ENCODE measurements at places on chromosomes 4 and X.

DNA sequence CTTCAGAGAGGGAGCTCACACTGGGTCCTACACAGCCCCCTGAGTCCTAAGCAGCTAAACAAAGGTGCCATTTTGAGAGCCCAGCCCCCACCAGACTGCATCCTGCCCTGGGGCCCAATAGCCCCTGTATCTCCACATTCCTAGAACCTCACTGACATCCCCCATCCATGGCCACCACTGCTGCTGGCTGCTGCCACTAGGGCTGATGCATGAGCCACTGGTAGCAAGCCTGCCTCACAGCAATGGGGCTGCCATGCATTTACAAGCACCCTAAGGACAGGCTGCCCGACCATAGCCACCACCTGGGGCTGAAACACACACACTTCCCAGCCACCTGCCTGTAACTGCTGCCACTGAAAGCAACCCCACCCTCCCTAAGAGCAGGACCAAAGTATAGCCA lies 26.5 kb upstream of the TRO start:
- no peak for DNase-seq

GRCh38 chrX:150582338-150582948 lies 14.0 kb downstream of the MTM1 start:
- no peak for DNase-seq

DNA sequence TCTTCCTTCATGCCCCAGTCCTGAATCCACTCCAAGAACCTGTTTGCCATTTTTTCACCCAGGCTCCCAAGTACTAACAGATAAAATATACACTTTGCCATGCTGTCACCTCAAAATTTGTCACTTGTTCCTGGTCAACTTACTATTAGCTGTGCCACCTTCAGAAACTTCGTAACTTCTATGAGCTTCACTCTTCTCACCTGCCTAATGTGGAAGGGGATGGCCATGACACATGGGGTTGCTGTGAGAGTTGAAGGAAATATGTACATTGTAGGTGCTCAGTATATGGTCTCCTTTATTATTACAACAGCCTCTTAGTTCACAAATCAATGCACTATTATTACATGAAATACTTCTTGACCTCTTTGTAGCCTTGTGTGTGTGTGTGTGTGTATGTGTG lies 10.4 kb downstream of the TMSB4X start:
- no peak for DNase-seq

DNA sequence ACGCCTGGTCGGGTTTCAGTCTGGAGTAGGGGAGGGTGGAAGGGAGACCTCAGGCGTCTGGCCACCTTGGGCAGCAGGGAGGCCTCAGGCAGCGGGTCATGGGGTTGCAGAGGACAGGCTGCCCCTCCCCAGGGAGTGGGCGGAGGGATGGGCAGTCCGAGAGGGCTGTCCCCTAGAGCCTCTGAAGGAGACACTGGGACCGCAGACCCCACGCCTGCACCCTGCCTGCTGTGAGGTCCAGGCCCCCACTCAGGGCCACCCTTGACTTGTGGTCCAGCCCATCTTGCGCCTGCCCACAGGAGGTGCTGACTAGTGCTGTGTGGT lies 16.5 kb downstream of the FGFRL1 start:
- DNase-seq: no peak

DNA sequence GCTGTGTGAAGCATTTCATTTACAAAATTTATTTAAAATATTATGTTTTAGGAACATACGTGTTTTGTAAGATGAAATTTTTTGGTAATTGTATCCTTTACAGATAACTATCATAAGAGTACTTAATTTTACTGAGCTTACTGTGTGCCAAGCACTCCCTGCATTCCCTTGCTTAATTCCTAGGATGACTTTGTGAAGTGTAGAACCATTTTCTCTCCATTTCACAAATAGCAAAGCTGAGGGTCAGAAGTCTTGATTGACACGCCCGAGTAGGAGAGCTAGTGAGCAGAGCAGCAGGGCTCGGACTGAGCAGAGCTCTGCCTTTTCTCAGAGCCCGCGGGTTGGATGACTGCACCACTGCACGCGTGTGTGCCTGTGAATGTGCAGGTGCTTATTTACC lies 30.6 kb downstream of the PIGG start:
- no peak for DNase-seq

DNA sequence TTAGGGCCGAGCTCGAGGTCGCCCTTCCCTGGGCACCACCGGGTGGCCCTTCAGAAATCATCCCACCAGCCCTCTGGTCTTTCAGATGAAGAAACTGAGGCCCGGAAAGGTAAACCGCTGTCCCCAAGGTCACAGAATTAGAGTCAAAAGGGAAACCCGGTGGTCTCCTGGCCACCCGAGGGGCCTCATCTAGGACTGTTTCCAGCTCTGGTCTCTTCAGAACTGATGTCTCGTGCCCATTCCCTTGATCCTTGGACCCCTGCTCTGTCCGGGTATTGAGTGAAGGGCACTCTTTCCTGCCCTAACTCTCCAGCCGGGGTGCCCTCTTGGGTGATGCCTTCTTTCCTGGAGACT lies 841 bp downstream of the HTRA3 start:
- no peak for DNase-seq

- no peak for DNase-seq
Observed at GRCh38 chrX:21926527-21927278, 13.8 kb upstream of the SMS start.

GRCh38 chr4:7978489-7978888 lies 38.8 kb upstream of the AFAP1 start:
- no peak for DNase-seq

- DNase-seq: no peak
Observed at GRCh38 chr4:147955827-147956558, 224.1 kb downstream of the ARHGAP10 start.
